Breast epithelium (tissue), 4 donors: ENCODE measurements at places on chromosomes 2 and 18. TPM values are rescaled to one million over a fixed set of nuclear protein-coding genes. Genes with fewer than 3 reads are reported as not detected.

GRCh38 chr2:238994876-238995275 is 147.0 kb downstream of the TWIST2 start:
- H3K36me3 ChIP-seq: no peaks in the 10 kb centered on the region
- H3K27me3 ChIP-seq: no peaks in the 10 kb centered on the region
- H3K4me3 ChIP-seq: no peak overlapping the region
- H3K4me1 ChIP-seq: no peaks in the 10 kb centered on the region

DNA sequence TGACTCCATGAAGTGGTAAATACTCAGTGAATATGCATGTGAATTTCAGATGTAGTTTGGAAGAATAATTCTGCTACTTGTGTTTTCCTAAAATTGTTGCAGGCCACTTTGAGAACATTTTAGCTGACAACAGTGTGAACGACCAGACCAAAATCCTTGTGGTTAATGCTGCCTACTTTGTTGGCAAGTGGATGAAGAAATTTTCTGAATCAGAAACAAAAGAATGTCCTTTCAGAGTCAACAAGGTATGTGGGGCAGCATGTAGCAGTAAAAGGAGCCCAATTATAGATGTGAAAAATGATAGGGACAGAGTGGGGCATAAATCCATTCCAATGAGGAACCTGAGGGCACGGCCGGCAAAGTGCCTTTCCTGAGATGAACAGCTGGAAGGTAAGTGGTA is 16.1 kb downstream of the SERPINB5 start:
- H3K36me3 ChIP-seq: no peaks in the 10 kb centered on the region
- DNase-seq: no peak
- no peak overlapping the region for H3K4me3 ChIP-seq
- no peaks in the 10 kb centered on the region for H3K4me1 ChIP-seq
- no peak overlapping the region for H3K27ac ChIP-seq

DNA sequence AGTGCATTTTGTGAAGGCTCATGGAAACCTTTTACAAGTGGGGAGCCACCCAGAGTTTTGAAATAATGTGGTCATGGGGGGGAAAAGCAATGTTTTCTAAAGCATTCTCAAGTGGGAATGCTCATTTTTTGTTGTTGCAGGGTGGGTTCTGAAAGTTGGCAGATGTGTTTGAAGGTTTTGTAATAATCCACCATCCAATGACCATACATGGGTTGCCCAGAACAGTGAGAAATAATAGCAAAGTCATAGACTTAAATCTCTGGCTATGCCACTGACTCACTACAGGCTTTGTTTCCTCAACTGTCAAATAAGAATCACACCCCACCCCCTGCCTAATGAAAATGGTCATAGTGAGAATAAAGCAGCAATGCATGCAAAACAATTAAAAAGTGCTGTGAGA is 2.9 kb downstream of the DSG3 start:
- DNase-seq: no peak
- no peaks in the 10 kb centered on the region for H3K27me3 ChIP-seq
- H3K4me3 ChIP-seq: peak overlapping the region; percentile 51
- H3K36me3 ChIP-seq: no peaks in the 10 kb centered on the region
- H3K27ac ChIP-seq: no peak overlapping the region

Gene POTEC
- total RNA-seq: not detected

- DNase-seq: no peak
- H3K4me1 ChIP-seq: no peaks in the 10 kb centered on the region
- no peak overlapping the region for H3K4me3 ChIP-seq
- H3K27ac ChIP-seq: peak overlapping the region; percentile 52
- no peaks in the 10 kb centered on the region for H3K36me3 ChIP-seq
- H3K27me3 ChIP-seq: no peaks in the 10 kb centered on the region
Observed at GRCh38 chr18:61882296-61883004, 10.4 kb downstream of the RNF152 start.

Gene NEB
- 2.6 TPM for total RNA-seq

DNA sequence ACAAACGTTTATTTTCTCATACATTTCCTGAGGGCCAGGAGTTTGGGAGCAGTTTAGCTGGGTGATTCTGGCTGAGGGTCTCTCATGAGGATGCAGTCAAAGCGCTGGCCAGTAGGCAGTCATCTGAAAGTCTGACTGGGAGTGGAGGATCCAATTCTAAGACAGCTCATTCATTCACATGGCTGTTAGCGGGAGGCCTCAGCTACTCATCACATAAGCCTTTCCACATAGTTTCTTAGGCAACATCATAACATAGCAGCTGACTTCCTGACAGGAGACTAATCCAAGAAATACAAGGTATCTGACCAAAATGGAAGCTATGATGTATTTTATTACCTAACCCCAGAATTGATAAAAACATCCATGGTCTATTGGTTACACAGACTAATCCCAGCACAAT is 2.9 kb upstream of the MRPL44 start:
- H3K4me3 ChIP-seq: no peak overlapping the region
- no peaks in the 10 kb centered on the region for H3K4me1 ChIP-seq
- H3K27me3 ChIP-seq: no peaks in the 10 kb centered on the region
- H3K36me3 ChIP-seq: no peaks in the 10 kb centered on the region
- DNase-seq: no peak

Gene MEP1B
- total RNA-seq: not detected

Gene CD28
- total RNA-seq: 2.9 TPM

DNA sequence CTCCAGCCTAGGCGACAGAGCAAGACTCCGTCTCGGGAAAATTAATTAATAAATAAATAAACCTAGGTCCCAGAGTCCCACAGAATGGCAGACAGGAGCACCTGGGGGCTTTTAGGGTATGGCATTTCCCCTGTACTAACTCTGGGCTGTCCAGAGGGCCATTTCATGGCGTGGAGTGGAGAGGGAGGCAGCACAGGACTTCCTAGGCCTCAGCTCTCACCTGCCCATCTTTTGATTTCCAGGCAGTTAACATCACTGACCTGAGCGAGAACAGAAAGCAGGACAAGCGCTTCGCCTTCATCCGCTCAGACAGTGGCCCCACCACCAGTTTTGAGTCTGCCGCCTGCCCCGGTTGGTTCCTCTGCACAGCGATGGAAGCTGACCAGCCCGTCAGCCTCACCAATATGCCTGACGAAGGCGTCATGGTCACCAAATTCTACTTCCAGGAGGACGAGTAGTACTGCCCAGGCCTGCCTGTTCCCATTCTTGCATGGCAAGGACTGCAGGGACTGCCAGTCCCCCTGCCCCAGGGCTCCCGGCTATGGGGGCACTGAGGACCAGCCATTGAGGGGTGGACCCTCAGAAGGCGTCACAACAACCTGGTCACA is 5.1 kb downstream of the IL1RN start:
- H3K27ac ChIP-seq: no peak overlapping the region
- no peaks in the 10 kb centered on the region for H3K4me1 ChIP-seq
- H3K36me3 ChIP-seq: no peaks in the 10 kb centered on the region
- no peaks in the 10 kb centered on the region for H3K27me3 ChIP-seq

DNA sequence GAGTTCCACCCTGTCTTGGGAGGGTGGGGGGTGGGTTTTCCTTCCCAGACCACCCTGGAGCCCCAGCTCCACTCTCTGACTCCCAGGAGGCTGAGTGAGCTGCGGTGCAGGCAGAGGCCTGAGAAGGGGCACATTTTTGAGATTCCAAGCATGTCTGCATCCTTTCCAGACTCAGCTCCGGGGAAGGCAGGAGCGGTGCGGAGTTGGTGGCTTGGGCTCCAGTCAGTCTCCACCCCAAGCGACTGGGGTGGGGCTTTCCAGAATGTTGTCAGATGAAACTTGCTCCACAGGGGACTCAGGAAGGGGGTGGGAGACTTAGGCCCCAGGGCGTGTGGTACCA is 44.2 kb upstream of the HS6ST1 start:
- peaks cover 3% of the 10 kb centered on the region for H3K4me1 ChIP-seq
- H3K27me3 ChIP-seq: no peaks in the 10 kb centered on the region
- DNase-seq: peak; percentile 78
- H3K27ac ChIP-seq: peak overlapping the region; percentile 65
- no peak overlapping the region for H3K4me3 ChIP-seq

- no peaks in the 10 kb centered on the region for H3K36me3 ChIP-seq
- H3K4me1 ChIP-seq: no peaks in the 10 kb centered on the region
- no peak overlapping the region for H3K4me3 ChIP-seq
- DNase-seq: no peak
- H3K27ac ChIP-seq: no peak overlapping the region
Observed at GRCh38 chr2:215851082-215851481, 162.3 kb downstream of the MREG start.

- no peaks in the 10 kb centered on the region for H3K27me3 ChIP-seq
- no peaks in the 10 kb centered on the region for H3K4me1 ChIP-seq
- no peaks in the 10 kb centered on the region for H3K36me3 ChIP-seq
- no peak overlapping the region for H3K27ac ChIP-seq
Observed at GRCh38 chr2:152861349-152861942, 143.0 kb downstream of the ARL6IP6 start.

GRCh38 chr2:160379399-160379798 is 114.2 kb downstream of the RBMS1 start:
- no peaks in the 10 kb centered on the region for H3K36me3 ChIP-seq
- no peaks in the 10 kb centered on the region for H3K27me3 ChIP-seq
- H3K4me3 ChIP-seq: no peak overlapping the region
- DNase-seq: no peak
- H3K4me1 ChIP-seq: peaks cover 22% of the 10 kb centered on the region
- peak overlapping the region; percentile 87 for H3K27ac ChIP-seq

- H3K27me3 ChIP-seq: no peaks in the 10 kb centered on the region
- no peak overlapping the region for H3K27ac ChIP-seq
- DNase-seq: no peak
Observed at GRCh38 chr18:24875286-24875685, 414.8 kb downstream of the HRH4 start.

- no peaks in the 10 kb centered on the region for H3K27me3 ChIP-seq
- H3K36me3 ChIP-seq: no peaks in the 10 kb centered on the region
- no peak for DNase-seq
- H3K4me3 ChIP-seq: no peak overlapping the region
- no peaks in the 10 kb centered on the region for H3K4me1 ChIP-seq
Observed at GRCh38 chr2:65175894-65176530, 46.1 kb upstream of the RAB1A start.

Gene NT5C1B
- total RNA-seq: not detected

DNA sequence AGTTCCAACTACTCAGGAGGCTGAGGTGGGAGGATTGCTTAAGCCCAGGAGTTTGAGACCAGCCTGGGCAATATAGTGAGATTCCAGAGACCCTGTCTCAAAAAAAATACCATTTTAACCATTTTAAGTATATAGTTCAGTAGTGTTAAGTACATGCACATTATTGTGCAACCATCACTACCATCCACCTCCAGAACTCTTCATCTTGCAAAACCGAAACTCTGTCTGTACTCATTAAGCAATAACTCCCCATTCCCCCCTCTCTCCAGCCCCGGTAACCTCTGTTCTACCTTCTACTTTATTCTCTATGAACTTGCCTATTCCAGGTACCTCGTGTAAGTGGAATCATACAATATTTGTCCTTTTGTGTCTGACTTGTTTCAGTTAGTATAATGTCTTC is 86.4 kb downstream of the GFPT1 start:
- H3K36me3 ChIP-seq: no peaks in the 10 kb centered on the region
- no peak for DNase-seq
- H3K27ac ChIP-seq: no peak overlapping the region
- no peak overlapping the region for H3K4me3 ChIP-seq

DNA sequence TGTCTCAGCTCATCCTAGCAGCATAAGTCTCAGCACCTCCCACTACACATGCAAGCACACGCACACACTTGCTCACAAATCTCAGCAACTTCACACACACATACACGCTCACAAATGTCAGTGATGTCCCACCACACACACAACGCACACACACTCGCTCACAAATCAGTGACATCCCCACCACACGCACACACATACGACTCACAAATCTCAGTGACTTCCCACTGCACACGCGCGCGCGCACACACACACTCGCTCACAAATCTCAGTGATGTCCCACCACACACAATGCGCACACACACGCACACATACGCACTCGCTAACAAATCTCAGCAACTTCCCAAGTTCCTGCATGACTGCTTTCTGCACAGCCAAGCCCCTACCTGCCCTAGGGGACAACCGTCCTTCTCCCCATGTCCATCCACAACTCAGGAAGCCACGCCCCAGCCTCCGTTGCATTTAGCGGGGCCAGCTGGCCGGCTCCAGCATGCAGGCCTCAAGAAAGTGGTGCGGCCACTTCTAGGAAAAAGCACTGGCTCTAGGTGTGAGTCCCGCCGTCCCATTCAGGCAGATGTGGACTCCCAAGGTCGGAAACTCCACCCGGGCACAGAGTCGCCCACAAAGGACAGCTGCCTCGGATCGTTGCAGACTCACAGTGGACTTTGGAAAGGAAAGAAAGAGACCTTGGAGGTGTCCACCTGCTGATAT is 180.1 kb upstream of the SALL3 start:
- no peaks in the 10 kb centered on the region for H3K4me1 ChIP-seq
- H3K4me3 ChIP-seq: no peak overlapping the region
- H3K27ac ChIP-seq: no peak overlapping the region
- peaks cover 30% of the 10 kb centered on the region for H3K27me3 ChIP-seq
- DNase-seq: no peak

GRCh38 chr2:223545830-223546229 is 56.3 kb downstream of the SCG2 start:
- no peak for DNase-seq
- no peaks in the 10 kb centered on the region for H3K4me1 ChIP-seq
- no peak overlapping the region for H3K4me3 ChIP-seq

- no peak overlapping the region for H3K4me3 ChIP-seq
- no peaks in the 10 kb centered on the region for H3K4me1 ChIP-seq
- H3K27me3 ChIP-seq: no peaks in the 10 kb centered on the region
- H3K36me3 ChIP-seq: no peaks in the 10 kb centered on the region
Observed at GRCh38 chr18:60411715-60412114, 39.1 kb upstream of the MC4R start.

DNA sequence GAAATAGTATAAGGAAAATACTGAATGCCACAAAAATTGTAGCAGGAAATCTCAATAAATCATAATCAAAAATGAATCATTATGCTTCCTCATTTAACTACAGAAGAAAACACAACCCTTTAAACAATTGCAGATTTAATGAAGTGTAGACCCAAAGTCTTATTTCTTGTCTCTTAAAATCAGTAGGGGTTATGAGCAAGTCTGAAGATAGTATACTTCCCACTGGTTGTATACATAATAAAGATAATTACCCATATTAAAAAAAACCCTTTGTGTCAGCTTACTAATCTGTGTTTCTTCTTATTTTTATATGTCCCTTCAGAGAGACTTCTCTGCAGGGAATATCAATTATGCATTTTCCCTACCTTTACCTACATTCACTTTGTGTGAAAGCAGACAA is 504.7 kb downstream of the ERBB4 start:
- no peak overlapping the region for H3K4me3 ChIP-seq
- H3K27me3 ChIP-seq: no peaks in the 10 kb centered on the region
- no peak for DNase-seq

- H3K4me1 ChIP-seq: no peaks in the 10 kb centered on the region
- no peak for DNase-seq
- H3K36me3 ChIP-seq: no peaks in the 10 kb centered on the region
Observed at GRCh38 chr2:8756230-8756629, 74.4 kb downstream of the ID2 start.

GRCh38 chr2:204223046-204223445 is 286.5 kb downstream of the ICOS start:
- no peak overlapping the region for H3K4me3 ChIP-seq
- no peaks in the 10 kb centered on the region for H3K27me3 ChIP-seq
- no peaks in the 10 kb centered on the region for H3K36me3 ChIP-seq
- H3K27ac ChIP-seq: no peak overlapping the region
